ENCODE measurements at places on chromosomes 5 and 9.

DNA sequence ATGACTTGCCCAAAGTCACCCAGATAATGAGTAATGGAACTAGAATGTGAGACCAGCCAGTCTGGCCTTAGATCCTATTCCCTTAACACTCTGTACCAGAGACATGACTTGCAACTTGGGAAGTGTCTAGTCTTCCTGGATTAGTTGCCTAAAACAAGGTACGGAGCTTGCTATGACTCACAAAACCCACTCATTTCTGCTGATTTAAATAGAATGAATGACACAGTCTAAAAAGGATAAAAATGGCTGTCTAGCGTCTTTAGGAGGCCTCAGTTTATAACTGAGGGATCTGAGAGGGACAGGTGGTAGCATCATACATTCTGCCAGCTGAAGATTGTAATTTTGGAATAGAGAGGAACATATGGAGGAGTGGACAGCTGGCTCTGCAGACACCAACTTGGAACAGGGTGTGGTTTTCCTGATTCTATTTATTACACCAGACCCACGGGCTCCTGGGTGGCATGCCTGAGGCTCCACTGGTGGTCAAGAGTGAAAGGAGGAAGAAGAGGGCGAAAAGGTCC is 62.7 kb downstream of the ABLIM3 start:
- DNase-seq, result no peak

GRCh38 chr5:176629853-176630680 is at the start of the genes EIF4E1B and SNCB:
EIF4E1B (plus strand) TSS chr5:176630675; CDS start chr5:176642788, 12,113 bp downstream.
SNCB (minus strand) TSS chr5:176630534; CDS start chr5:176629654, 880 bp downstream.
- DNase-seq, result no peak

GRCh38 chr9:103985077-103985476 is 109.0 kb upstream of the SMC2 start:
- DNase-seq, result no peak

DNA sequence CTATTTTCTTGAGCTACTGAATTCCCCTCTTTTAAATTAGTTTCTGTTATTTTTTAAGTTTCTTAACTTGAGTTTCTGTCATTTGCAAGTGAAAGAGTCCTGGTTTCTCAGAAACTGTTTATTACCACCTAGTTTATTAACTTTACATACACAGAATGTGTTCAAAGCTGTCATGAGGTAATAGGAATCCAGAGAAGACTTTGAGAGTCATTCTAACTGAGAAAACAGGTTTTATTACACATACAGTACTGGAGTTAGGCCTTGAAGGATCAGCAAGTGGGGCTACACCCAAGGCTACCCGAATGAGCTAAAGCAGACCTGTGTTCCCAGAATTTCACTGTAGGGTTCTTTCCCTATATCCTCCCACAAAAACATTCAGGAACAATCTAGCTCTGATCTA is 33.1 kb downstream of the FAM114A2 start:
- no peak for DNase-seq

- DNase-seq, result no peak
These were observed 39.6 kb upstream of the TIFAB start for GRCh38 chr5:135491552-135492318.

- DNase-seq, result no peak
These were observed 217.6 kb upstream of the DMRTA1 start for GRCh38 chr9:22229069-22229468.

DNA sequence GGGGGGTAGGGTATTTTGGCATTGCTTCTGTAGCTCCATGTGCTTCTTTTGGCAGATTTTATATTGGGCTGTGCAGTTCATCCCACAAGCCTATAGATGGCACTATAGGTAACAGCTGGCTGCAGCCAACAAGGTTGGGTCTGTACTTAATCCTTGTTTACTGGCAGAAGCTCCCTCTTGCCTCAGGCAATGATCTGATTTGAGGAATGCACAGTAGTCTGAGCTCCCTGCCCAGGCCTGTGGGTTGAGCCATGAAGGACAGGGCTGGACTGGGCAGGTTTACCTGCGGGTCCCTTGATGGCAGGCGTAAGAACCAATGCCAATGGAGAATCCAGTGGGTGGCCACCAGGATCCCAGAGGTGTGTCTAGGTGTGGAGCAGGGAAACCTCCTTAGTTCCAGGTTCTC is 11.7 kb upstream of the OR1J2 start:
- no peak for DNase-seq
